ENCODE measurements at places on chromosomes 1 and 21.
A peak's percentile ranks its signal among the peaks of the same experiment; 100 is the strongest.

DNA sequence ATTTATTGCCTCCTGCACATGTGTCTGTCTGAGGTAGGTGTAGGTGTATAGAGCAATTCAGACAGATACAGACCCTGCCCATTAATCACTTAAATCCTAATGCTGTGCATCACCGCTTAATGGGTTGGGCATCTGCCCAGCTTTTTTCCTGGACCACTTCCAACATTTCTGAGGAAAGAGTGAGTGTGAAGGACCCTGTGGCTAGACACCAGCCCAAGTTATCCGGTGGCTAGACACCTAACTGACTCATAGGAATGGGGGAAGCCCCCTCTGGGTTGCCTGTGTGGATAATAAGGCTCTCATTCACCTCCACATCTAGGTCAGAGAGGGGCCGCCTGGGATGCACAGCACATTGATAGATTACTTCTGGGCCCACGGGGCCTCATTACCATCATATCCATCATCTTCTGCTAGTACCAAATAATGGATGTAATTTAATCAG lies 121.1 kb upstream of the RAVER2 start:
- peak; percentile 8 for DNase-seq

- no peak for DNase-seq
Observed at GRCh38 chr1:29855561-29856160, 619.3 kb downstream of the PTPRU start.

- DNase-seq, result no peak
Observed at GRCh38 chr1:26016258-26016952, 5.2 kb upstream of the EXTL1 start.

DNA sequence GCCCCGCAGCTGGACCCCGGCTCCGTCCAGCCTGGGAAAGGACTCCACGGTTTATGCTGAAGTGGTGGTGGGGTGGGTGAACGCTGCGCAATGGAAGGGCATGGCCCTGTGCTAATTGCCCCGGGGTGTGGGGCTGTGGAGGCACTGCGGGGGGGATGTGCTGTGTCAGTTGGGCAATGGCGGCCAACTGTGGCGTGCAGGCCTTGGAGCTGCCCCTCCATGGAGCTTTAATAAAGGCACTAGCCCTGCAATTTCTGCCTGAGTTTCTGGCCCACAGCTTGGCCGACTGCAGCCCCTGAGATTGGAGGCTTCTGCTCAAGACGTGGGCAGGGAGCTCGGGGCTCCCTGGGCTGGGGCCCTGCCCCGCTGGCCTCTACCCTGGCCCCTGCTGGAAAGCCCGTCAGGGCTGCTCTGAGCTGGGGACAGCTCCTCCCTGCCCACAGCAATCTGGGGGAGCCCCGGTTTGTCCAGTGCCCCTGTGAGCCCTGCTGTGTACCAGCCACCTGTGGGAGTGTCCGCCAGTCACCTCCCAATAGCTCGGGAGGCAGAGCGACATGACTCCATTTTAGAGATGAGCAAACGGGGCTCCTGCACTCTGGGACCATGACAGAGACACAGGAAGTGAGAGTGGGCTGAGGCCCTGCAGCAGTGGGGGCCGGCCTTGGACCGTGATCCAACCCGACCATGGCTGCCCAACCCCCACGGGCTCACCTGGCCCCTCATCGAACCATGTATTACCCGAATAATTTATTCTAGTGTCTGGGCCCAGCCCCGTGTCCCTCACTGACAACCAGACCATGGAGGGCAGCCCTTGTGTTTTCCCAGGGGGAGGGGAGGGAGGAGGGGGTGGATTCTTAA lies 8.7 kb upstream of the TNFRSF14 start:
- no peak for DNase-seq

GRCh38 chr1:87318806-87319205 lies 9.9 kb upstream of the LMO4 start:
- DNase-seq, result no peak

Data from AG08396 (cell line).